CD4-positive, alpha-beta T cell treated with Interleukin-21 for 1 hour (primary cell): ENCODE measurements at places on chromosomes 4 and X.
A peak's percentile ranks its signal among the peaks of the same experiment; 100 is the strongest.

DNA sequence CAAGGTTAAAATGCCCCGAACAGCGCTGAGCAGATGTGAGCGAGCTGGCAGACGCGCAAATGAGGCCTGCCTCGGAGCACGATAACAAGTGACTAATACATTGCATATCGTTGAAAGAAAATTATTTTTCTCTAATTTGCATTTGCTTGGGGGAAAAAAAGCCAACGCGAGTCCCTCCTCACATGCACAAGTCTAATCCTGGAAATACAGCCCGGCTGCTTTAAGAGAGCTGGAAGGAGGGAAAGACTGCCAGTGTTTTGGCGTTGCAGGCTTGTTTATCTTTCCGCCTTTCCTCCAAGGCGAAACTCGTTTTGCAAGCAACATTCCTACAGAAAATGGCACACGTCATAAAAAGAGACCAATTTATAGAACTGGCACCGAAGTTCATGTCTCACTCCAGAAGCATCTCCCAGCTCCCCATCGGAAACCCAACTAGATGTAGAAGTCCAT lies 12.6 kb downstream of the BCOR start:
- DNase-seq, result no peak

GRCh38 chr4:169420291-169420690 lies 149.5 kb upstream of the SH3RF1 start:
- no peak for DNase-seq

GRCh38 chrX:148609515-148610327 lies 109.3 kb downstream of the AFF2 start:
- DNase-seq, result no peak

DNA sequence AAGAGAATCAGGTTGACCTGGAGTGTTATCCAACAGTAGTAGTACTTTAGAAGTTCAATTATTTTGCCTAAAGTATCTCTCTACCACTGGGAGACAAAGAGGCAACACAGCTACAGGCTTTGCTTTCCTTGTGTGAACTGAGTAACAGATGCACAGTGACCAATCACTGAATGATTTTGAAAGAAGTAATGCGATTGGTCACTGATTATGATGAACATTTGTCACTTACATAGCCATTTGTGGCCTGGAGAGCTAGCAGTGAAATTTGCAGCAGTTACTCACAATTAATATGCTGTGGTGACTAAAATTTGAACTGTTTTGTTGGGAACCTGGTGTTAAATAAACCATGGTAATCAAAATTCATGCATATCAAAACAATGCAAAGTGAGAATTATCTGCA lies 508.7 kb upstream of the DIPK2B start:
- DNase-seq, result no peak

DNA sequence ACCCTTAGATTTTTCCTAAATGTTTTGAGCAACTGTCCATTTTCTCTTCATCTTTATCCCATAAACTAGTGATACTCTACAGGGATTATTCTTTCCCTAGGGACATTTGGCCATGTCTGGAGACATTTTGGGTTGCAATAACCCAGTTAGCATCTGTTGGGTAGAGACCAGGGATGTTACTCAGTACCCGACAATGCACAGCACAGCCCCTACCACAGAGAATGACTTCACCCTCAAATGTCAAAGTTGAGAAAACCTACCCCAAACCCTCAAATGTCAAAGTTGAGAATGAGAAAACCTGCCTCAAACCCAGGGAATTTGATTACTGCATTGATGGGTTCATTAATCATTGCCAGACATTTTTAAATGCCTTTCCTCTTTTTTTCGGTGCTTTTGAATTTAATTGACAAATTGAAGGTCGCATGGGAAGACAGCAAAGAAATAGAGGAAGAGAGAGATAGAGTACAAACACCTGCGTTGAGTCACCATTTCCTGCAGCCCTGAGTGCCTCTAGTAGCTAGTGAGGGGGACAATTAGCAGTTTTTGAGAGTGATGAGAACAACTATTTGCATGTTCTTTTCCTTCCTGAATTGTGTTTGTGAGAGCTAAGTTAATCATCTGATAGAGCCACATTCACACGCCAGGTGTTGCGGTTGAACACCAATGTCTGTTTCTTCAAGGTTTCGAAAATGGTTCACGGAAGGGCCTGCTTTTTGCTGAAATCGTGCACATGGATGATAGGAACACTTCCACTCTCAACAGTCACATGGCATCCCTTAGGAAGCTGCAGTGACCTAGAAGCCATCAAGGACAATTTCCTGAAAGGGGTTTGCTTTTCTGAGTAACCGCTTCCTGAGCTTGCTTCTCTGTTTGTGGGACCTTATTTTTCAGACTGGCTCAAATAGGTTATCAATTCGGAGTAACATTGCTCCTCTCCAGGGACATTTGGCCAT lies 203.9 kb upstream of the VCX3A start:
- no peak for DNase-seq

DNA sequence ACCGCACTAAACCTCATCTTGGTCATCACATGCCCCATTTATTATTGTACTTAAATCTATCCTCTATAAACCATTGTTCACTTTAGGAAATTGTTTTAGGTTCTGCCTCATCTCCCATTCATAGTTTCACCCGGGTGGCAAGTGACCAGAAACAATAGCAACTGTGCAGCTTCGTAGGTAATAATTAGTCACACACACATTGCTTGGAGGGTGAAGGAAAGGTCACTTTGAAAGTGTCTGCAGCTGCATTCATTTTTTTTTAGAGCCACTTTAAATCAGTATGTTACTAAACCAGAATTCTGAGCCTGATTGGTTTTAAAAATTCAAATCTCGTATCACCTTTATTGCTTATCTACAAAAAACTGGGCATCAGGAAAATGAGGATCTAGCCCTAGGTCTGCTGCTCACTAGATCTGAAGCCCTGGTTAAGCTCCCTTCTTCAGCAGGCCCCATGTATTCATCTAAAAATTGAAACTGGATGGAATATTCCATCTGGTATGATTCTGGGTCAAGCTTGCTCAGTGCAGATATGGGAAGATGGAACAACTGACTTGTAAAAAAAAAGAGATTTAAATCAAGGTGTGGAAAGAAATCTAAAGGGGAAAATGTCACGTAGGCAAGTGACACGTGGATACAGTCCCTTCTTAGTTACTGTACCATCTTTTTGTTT lies 62.4 kb downstream of the LIMCH1 start:
- no peak for DNase-seq

DNA sequence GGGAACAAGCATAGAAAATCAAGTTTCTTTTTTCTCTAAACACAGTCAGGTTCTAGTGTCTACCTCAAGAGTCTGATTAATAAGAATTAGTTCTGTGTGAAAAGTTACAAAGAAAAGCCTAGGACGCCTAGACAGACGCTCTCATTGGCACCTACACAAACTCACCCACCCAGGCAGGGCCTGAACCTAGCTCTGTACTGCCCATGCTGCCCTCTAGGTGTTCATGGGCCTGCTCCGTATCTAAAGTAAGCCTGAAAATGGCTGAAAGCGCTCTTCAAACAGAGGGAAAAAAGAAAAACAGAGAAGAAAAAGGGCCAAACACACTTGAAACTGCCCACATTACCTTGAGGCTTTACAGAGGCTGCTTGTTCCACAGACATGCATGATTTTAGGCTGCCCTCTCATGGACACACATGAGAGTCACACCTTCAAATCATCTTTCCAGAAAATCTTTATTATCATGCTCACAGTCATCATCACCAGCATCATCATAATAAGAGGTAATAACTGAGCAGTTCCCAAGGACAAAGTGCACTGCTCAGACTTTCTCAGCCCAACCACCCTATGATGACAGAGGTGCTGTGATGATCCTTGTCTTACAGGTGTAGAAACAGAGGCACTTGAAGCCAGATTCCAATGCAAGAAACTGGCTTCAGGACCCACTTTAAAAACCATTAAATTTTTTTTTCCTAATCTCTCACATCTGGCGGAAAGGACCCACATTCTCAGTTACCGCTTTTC lies 49.6 kb downstream of the MAP7D2 start:
- peak; percentile 38 for DNase-seq

GRCh38 chr4:168776382-168776781 lies 233.7 kb downstream of the CBR4 start:
- no peak for DNase-seq

- peak; percentile 89 for DNase-seq
Observed at GRCh38 chrX:131812847-131813825, 210.0 kb upstream of the STK26 start.

- DNase-seq, result no peak
Observed at GRCh38 chr4:62210486-62210885, 1010.4 kb downstream of the ADGRL3 start.

GRCh38 chr4:123516576-123516975 lies 120.0 kb downstream of the SPRY1 start:
- DNase-seq, result no peak

- no peak for DNase-seq
Observed at GRCh38 chr4:31660916-31661315, 940.7 kb downstream of the PCDH7 start.
